Endodermal cell (in vitro differentiated cells): ENCODE measurements at places on chromosomes 2 and 18. TPM values are rescaled to one million over a fixed set of nuclear protein-coding genes. Genes with fewer than 3 reads are reported as not detected.

Gene CFAP65
- total RNA-seq = 0.84 to 1.3 TPM (median 1.1 TPM) in 3 replicates

Gene RAX
- 0.18 to 5.3 TPM (median 0.63 TPM) in 3 replicates for total RNA-seq

Gene GRB14
- 16.1 to 21.4 TPM (median 20.6 TPM) in 3 replicates for total RNA-seq

Gene SH3RF3
- 0.99 to 1.5 TPM (median 1.4 TPM) in 3 replicates for total RNA-seq

Gene MAB21L4
- 0.20 and 0.31 TPM in 2 replicates for total RNA-seq

Gene COL3A1
- not detected in 3 replicates for total RNA-seq

Gene ICOS
- total RNA-seq = not detected in 2 replicates

Gene VWA3B
- 0.64 and 1.0 TPM in 2 replicates for total RNA-seq

Gene DUSP19
- 1.5 to 2.5 TPM (median 1.7 TPM) in 3 replicates for total RNA-seq

Gene UGT1A4
- not detected in 3 replicates for total RNA-seq

Gene TLX2
- total RNA-seq = 0.27 to 0.53 TPM in 2 of 3 replicates, not detected in the other

Gene POMC
- total RNA-seq = 12.4 and 14.5 TPM in 2 replicates

Gene EPB41L5
- 48.8 to 63.7 TPM (median 51.0 TPM) in 3 replicates for total RNA-seq

Gene CNGA3
- total RNA-seq = 0.16 and 0.33 TPM in 2 replicates

Gene GAL3ST2
- total RNA-seq = 0.38 and 0.57 TPM in 2 replicates

Gene CCDC141
- total RNA-seq = 90.4 and 118 TPM in 2 replicates

Gene FHOD3
- total RNA-seq = 2.4 to 3.1 TPM (median 3.0 TPM) in 3 replicates

Gene EN1
- total RNA-seq = not detected in 3 replicates

Gene PTH2R
- total RNA-seq = 0.11 and 0.37 TPM in 2 replicates

Gene GALNT13
- 6.0 to 13.4 TPM (median 6.0 TPM) in 3 replicates for total RNA-seq

Gene ACOXL
- total RNA-seq = 8.9 to 11.7 TPM (median 10.7 TPM) in 3 replicates

Gene CHPF
- total RNA-seq = 51.2 to 62.0 TPM (median 54.3 TPM) in 3 replicates

Gene LYPD6
- 6.3 and 6.7 TPM in 2 replicates for total RNA-seq

Gene SRBD1
- total RNA-seq = 19.6 and 20.2 TPM in 2 replicates

Gene SH3BP4
- total RNA-seq = 44.6 and 53.4 TPM in 2 replicates

Gene NGEF
- total RNA-seq = 1.6 and 1.8 TPM in 2 replicates

Gene CYP27A1
- total RNA-seq = 53.7 to 76.5 TPM (median 54.9 TPM) in 3 replicates

Gene SFT2D3
- total RNA-seq = 6.9 to 10.8 TPM (median 10.1 TPM) in 3 replicates

Gene RTKN
- total RNA-seq = 55.0 to 87.5 TPM (median 83.6 TPM) in 3 replicates

Gene ALPI
- total RNA-seq = not detected in 3 replicates

Gene ATOH8
- total RNA-seq = 1.2 and 1.3 TPM in 2 replicates

Gene DSC1
- total RNA-seq = not detected in 2 replicates

Gene DNAH7
- total RNA-seq = 1.1 to 1.2 TPM (median 1.1 TPM) in 3 replicates

Gene FEV
- not detected in 3 replicates for total RNA-seq

Gene KCMF1
- 71.8 and 81.5 TPM in 2 replicates for total RNA-seq

Gene EPB41L3
- 37.7 to 55.7 TPM (median 49.3 TPM) in 3 replicates for total RNA-seq
